Effector memory CD8-positive, alpha-beta T cell (primary cell): ENCODE measurements at places on chromosomes 2 and 18.

GRCh38 chr2:145563741-145564615 lies 1044.1 kb upstream of the ZEB2 start:
- DNase-seq, result no peak

- no peak for DNase-seq
Measured at GRCh38 chr2:161886248-161886647, 187.8 kb downstream of the DPP4 start.

DNA sequence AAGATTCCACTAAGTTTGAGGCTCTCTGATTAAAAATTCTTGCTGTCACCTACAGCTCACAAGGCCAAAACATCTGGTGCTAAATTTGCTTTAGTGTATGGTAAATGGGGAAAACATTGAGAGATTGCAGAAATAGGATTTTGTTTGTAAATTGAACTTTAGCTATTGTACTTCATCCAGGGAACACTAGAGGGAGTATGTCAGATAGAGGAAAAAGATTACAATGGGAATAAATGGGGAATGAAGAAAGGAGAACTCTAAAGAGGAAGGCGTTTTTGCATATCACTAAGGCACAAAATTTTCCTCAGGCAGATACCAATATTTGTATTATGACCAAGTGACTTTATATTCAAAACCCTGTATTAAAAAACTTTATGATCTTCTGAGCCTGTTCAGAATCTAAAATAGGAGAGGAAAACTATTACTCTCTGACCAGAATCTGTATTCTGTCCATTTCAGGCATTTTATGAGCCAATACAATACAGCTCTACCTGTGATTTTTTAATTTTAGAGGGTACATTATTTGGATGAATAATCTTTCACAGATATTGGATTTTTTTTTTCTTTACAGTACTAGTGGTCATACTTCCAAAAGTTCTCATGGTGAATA lies 52.3 kb upstream of the ITGB6 start:
- no peak for DNase-seq

DNA sequence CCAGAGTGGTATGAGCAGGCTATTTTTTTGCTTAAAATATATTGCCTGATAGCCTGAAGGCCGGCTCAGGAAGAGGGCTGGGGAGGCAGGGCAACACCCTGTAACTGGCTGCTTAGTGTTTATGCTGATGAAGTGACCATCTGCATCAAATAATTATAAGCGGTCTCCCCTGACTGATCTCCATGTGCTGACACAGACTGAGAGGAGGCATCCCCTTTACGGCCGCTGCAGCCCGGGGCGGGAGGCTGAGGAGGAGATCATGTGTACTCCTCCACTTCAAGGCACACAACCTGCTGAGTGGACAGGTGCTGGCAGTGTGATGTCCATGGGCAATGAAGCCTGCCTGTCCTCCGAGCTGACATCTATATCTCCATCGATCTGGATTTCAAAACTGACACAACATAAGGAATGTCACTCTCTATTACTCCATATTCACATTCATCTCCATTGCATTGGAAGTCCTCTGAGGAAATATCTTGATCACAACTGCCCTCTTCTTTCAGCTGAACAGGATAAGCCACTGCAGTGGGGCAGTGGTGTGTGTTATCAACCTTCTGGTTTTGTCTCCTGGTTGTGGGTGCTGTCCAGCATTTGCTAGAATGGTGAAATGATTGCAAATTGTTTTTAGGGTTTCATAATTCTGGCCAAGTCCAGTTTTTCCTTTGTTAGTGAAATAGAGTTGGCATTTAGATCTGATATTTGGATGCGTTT lies 143.5 kb downstream of the AQP4 start:
- DNase-seq, result no peak

DNA sequence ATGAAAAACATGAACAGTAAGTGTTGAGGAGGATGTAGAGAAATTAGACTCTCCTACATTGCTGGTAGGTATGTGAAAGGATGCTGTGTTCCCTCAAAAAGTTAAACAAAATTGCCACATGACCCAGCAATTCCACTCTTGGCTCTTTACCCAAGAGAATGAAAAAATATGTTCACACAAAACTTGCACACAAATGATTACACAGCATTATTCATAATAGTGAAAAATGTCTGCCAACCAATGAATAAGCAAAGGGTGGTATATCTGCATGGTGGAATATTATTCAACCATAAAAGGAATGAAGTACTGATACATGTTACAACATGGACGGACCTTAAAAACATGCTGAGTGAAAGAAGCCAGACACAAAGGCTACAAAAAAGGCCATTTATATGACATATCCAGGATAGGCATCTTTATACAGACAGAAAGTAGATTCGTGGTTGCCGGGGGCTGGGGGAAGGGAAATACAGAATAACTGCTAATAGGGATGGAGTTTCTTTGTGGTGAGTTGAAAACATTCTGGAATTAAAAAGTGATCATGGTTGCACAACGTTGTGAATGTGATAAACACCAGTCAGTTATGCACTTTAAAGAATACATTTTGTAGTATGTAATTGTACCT lies 85.4 kb upstream of the MYO3B start:
- DNase-seq, result no peak

DNA sequence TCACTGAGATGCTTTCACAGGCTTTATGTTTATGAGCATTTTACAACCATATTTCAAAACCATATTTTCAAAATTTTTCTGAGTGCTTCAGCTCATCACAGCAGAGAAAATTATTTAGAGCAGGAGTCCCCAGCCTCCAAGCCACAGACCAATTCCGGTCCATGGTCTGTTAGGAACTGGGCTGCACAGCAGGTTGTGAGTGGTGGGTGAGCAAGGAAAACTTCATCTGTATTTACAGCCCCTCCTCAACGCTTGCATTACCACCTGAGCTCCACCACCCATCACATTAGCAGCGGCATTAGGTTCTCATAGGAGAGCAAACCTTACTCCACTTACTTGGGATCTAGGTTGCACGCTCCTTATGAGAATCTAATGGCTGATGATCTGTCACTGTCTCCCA lies 165.6 kb downstream of the SEPTIN10 start:
- no peak for DNase-seq

- DNase-seq, result no peak
Measured at GRCh38 chr2:58032764-58033080, 13.9 kb upstream of the VRK2 start.
